ENCODE measurements at places on chromosomes 6 and 20.
A peak's percentile ranks its signal among the peaks of the same experiment; 100 is the strongest.

DNA sequence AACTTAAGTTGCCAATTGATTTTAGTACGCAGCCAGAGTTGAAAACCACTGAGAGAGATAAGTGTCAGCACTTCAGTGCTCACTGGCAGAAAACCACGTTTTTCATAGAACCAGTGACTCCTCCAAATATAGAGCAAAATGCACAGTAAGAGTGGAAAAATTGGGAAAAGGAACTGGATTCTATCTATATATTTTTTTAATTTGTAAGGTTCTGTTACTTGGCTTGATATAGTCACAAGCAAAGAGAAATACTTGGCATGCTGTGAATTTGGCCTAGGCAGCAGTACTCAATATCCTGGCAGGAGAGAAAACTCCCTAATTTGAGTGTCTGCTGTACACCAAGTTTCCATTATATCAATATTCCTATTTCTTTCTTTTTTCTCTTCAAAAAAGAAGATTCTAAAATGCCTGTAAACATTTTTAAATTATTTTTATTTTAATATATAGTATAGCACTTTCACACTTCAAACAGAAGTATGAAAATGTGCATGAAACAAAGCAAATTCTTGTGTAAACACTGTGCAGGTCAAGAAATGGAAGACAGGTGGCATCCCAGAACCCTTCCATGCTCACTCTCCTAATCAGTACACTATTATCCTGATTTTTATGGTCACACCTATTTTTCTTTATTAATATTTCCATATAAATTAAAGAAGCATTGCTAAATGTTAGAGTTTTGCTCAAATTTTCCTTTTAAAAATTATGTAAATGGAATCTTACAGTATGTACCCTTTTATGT, 561.8 kb upstream of the RNF217 start:
- DNase-seq: no peak

- DNase-seq: no peak
Measured at GRCh38 chr6:1494671-1495070, 105.3 kb downstream of the FOXF2 start.

DNA sequence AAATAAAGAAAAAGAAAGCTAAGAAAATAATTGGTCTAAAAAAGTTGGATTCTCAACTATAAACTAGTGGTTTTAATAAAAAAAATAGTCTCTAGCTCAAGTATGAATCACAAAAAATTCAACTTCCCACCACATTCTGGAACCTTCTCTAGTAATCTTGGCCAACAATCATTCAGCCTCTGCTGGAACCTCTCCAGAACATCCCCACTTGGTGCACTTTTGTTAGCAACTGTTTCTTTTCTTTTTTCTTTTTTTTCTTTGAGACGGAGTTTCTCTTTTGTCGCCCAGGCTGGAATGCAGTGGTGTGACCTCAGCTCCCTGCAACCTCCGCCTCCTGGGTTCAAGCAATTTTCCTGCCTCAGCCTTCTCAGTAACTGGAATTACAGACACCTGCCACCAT, 35.7 kb downstream of the TXLNB start:
- DNase-seq: no peak

DNA sequence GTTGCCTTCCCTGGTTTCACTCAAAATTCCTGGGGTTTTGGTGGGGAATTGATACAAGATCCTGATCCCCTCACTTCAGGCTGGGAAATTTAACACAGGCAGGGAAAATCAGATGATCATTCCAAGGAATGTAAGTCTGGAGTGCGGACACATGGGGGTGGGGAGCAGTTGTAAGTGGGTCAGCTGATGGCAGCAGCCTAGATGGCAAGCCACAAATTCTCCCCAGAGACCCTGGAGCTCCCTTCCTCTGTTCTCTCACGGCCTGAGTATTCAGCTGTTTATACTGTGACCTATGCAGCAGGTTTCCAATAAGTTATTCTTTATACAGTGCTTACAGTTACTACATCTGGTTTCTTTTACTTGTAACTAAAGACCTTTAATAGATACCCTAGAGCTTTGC, 144.9 kb downstream of the SH3BGRL2 start:
- no peak for DNase-seq

DNA sequence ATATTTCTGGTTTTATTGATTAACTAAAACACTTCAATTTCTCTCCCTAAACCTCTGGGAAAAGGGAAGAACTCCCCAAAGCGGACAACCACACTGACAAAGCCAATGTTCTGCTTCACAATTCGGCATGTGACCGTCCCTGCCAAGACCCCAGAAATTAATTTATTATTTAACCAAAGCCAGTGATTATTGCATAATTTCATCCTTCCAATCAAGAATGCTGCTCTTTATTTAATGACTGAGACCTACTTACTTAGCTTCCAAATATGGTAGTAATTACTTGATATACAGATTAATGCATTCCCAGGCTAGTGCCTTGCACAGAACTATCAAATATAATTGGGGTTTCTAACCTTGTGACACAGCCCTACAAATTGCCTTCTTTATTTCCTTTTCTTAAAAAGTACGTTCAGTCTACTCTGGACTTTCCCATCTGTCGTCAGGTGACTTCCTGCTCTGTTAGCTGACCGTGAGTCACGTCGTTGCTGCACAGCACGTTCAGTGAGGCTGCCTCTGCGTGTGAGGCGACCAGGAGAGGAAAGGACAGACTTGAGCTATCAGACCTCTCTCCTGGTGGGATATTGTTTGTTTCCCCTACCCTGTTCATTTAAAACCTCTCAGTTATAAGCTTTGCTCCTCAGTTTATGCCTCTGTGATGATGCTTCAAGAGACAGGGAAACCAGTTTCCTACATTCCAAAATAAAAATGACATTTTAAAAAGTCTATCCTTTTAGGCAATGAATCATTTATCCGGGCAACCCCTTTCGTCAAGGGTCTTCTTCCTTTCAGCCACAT, 55.7 kb upstream of the TNFAIP3 start:
- DNase-seq: peak; percentile 97

- no peak for DNase-seq
Measured at GRCh38 chr6:6560909-6561308, 27.6 kb upstream of the LY86 start.

- no peak for DNase-seq
Measured at GRCh38 chr6:69729870-69730449, 66.8 kb downstream of the LMBRD1 start.

DNA sequence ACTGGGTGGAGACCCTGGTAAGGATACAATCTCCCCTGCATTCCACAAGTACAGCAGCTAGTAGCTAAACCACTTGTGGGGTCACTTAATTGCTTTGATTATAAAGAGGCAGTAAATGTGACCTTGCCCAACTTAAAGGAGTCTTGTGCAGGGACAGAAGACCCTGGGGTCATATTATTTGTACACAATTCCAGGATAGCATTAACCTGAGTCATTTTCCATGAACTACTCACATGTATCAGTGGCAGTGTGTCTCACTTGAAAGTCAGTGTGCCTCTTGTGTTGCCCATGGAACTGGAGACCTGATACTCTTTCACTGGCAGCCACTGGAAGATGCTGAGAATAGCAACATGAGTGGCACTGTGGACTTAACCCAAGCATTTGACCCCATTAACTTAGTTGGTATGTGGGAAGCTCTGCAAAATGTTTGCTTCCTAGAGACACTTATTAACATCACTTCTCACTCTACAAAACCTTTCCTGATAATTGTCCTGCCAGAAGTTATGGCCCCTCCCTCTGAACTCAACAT, 28.9 kb downstream of the CLIC5 start:
- no peak for DNase-seq

- DNase-seq: peak; percentile 44
Measured at GRCh38 chr20:3071610-3072529, at the start of gene OXT. Gene OXT (plus strand): TSS chr20:3071620. CDS start chr20:3071656, 36 bp downstream.

GRCh38 chr6:15089569-15090144, 156.2 kb upstream of the JARID2 start:
- DNase-seq: peak; percentile 37

GRCh38 chr6:83615025-83615999, 93.6 kb downstream of the SNAP91 start:
- DNase-seq: peak; percentile 6

DNA sequence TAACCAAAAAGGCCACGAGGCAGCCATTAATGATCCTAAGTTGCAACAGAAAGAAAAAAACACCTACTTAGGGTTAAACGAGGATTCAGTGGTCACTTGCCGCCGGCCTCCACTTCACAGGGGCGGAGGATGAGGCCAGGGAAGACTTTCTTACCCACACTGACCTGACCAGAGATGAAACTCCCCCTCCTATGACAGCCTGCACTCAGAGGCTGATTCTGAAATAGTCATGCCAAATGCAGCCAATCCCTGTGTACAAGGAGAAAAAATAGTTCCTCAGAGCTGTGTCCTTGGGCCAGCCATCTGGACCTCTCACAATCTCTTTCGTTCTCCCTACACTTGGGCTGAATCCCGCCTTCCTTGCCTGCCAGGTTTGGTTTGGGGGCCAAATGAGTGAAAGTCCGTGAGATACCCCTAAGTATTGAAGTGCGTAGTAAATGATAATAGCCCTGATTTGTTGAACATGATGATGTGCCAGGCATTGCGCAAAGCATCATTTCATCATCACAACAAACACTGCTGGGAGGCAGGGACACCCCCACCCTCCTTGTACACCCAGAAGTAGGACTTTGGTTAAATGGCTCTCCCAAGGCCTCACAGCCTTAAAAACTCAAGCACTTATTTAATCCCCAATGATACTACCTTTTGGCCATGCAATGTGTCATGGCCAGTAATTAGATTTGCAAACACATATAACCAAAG, 3.2 kb upstream of the IRF4 start:
- peak; percentile 44 for DNase-seq

- no peak for DNase-seq
Measured at GRCh38 chr6:132464538-132465256, 48.2 kb downstream of the STX7 start.

DNA sequence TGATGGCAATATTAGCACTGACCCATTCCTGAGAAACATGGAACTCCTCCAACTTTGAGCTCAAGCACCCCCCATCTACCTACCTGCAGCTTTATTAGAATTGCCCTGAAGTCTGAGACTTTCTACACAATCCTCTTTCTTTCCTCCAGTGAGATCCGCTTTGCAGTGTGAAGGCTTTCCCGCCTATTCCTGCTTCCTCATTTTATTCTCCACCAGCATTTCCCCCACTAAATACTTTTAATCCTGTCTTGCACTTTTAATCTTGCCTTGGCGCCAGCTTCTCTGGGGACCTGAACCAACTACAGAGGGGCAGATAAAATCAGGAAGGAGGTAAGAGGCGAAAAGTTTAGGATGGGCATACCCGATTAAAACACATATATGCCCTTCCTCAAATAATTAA, 178.1 kb upstream of the PRDM1 start:
- no peak for DNase-seq

GRCh38 chr6:41683273-41683522, 44.9 kb downstream of the MDFI start:
- DNase-seq: no peak

GRCh38 chr6:160005211-160005610, 36.3 kb downstream of the IGF2R start:
- DNase-seq: no peak

GRCh38 chr6:100008857-100009256, 14.8 kb upstream of the MCHR2 start:
- DNase-seq: no peak

All from inflammatory macrophage treated with lipopolysaccharide for 1 hour (primary cell).